ENCODE measurements at places on chromosomes 11 and 22. TPM values are rescaled to one million over a fixed set of nuclear protein-coding genes. Genes with fewer than 3 reads are reported as not detected.
A peak's percentile ranks its signal among the peaks of the same experiment; 100 is the strongest.

Gene UBQLN3
- not detected for total RNA-seq

Gene ZBTB16
- 3.3 TPM for total RNA-seq

Gene FGF3
- total RNA-seq: not detected

Gene NAV2
- total RNA-seq: 2.0 TPM

Gene OR10V1
- not detected for total RNA-seq

Gene USP28
- total RNA-seq: 42.6 TPM

Gene APOA4
- total RNA-seq: not detected

Gene PATE2
- 0.14 TPM for total RNA-seq

GRCh38 chr11:5705688-5706087 lies 16.1 kb downstream of the TRIM22 start:
- H3K27ac ChIP-seq: peak overlapping the region; percentile 94
- peaks cover 9% of the 10 kb centered on the region for H3K36me3 ChIP-seq
- no peaks in the 10 kb centered on the region for H3K27me3 ChIP-seq
- no peak for DNase-seq
- no peak overlapping the region for H3K4me3 ChIP-seq
- peaks cover 17% of the 10 kb centered on the region for H3K4me1 ChIP-seq

DNA sequence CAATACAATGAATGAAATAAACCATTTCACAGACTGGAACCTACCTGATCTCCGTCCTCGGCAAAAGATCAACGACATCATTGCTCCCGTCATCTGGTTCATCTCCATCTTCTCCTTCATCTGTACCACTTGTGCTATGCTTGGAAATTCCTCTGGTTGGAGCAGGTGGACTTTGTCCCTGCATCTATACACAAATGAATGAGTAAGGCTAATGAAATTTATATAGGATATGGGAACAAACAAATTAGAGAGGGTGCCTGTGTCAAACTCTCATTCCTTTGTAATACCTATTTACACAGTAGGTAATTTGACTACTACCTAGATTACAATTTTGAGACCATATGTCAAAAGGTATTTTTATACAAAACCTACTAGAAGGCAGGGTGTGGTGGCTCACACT lies 59.4 kb downstream of the F2 start:
- peaks cover 33% of the 10 kb centered on the region for H3K36me3 ChIP-seq
- no peak overlapping the region for H3K4me3 ChIP-seq
- no peak overlapping the region for H3K27ac ChIP-seq
- H3K4me1 ChIP-seq: no peaks in the 10 kb centered on the region

GRCh38 chr22:26463688-26464087 lies 19.9 kb downstream of the HPS4 start:
- no peaks in the 10 kb centered on the region for H3K27me3 ChIP-seq
- H3K4me3 ChIP-seq: no peak overlapping the region
- H3K36me3 ChIP-seq: peaks cover 17% of the 10 kb centered on the region
- H3K4me1 ChIP-seq: no peaks in the 10 kb centered on the region

DNA sequence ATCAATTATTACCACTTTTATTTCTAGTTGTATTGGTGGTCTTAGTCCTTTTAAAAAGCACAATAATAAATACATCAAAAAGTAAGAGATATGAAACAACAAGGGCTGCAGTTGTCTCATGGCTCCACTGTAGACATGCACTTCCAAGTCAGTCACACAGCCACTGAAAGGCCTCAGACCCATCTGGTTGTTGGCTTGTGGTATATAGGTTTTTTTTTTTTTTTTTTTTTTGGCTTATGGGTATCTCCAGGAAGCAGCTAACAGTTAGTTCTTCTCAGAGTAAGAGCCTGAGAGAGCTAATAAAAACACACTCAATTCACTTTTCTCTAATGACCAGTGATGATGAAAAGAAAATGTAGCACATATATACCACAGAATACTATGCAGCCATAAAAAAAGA lies 6.0 kb upstream of the OR52E6 start:
- H3K36me3 ChIP-seq: no peaks in the 10 kb centered on the region
- no peaks in the 10 kb centered on the region for H3K4me1 ChIP-seq
- peaks cover 10% of the 10 kb centered on the region for H3K27me3 ChIP-seq
- no peak overlapping the region for H3K4me3 ChIP-seq

- H3K36me3 ChIP-seq: no peaks in the 10 kb centered on the region
- H3K4me1 ChIP-seq: peaks cover 10% of the 10 kb centered on the region
- H3K27me3 ChIP-seq: no peaks in the 10 kb centered on the region
- H3K27ac ChIP-seq: no peak overlapping the region
- DNase-seq: no peak
Observed at GRCh38 chr11:67179892-67180490, 60.9 kb downstream of the KDM2A start.

DNA sequence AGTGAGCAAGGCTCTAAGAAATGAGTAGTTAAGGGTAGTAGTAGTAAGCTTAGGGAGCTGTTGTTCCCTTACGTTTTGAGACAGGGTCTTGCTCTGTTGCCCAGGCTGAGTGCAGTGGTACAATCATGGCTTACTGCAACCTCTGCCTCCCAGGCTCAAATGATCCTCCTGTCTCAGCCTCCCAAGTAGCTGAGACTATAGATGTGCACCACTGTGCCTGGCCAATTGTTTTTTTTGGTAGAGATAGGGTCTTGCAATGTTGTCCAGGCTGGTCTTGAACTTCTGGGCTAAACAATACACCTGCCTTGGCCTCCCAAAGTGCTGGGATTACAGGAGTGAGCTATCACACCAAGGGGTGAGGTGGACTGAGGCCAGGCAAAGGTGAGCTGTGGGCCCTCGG lies 10.0 kb downstream of the SMIM38 start:
- H3K36me3 ChIP-seq: peaks cover 4% of the 10 kb centered on the region
- no peak overlapping the region for H3K4me3 ChIP-seq
- peaks cover 18% of the 10 kb centered on the region for H3K27me3 ChIP-seq

GRCh38 chr11:12834166-12834565 lies 159.9 kb downstream of the TEAD1 start:
- no peak overlapping the region for H3K27ac ChIP-seq
- H3K36me3 ChIP-seq: no peaks in the 10 kb centered on the region
- no peak for DNase-seq
- H3K27me3 ChIP-seq: peaks cover 43% of the 10 kb centered on the region

- no peak for DNase-seq
- no peaks in the 10 kb centered on the region for H3K27me3 ChIP-seq
- no peak overlapping the region for H3K27ac ChIP-seq
Observed at GRCh38 chr11:67631853-67632174, 2.1 kb upstream of the NUDT8 start.

GRCh38 chr11:117176186-117176585 lies 2.4 kb upstream of the SIDT2 start:
- H3K4me1 ChIP-seq: peaks cover 34% of the 10 kb centered on the region
- H3K36me3 ChIP-seq: peaks cover 2% of the 10 kb centered on the region
- H3K4me3 ChIP-seq: no peak overlapping the region

DNA sequence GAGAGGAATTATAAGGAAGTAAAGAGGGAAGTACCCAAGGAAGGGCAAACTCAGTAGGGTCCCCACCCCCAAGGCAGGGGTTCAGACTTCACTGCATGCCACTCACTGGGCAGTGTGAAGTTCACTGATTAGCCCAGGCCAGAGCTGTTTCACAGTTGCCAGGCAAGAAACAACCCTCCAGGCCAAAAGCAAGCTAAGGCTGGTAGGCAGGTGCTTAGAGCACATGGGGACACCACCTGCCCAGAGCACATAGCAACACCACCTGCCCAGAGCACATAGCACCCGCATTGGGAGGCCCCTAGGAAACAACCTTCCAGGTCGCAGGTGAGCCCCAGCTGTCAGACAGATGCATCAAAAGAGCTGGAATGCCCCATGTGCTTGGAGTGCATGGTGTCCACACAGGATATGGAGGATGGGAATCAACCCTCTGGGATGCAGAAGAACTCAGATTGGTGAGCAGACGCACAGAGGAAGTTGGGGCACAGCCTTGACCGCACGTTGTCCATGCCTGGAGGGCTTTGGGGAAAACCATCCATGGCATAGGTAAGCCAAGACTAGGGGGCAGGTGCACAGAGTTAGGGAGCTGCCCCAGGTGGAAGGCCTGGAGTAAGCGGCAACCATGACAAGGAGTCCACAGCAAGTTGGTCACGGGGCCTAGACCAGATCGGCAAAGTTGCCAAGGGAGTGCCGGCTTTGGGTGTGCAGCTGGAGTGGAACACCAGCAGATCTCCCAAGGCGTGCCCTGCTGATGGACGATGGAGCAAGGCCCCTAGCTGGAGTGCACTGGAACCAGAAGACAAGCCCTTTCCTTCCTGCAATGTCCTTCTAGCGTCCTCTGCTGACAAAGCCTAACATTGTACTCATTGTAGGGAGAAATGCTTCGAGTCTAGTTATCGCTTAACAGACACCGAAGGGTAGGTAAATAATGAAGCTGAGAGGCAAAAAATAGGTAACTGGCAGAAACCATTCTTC lies 7.8 kb upstream of the TMEM216 start:
- no peaks in the 10 kb centered on the region for H3K36me3 ChIP-seq
- H3K4me3 ChIP-seq: no peak overlapping the region
- no peak for DNase-seq
- no peak overlapping the region for H3K27ac ChIP-seq

DNA sequence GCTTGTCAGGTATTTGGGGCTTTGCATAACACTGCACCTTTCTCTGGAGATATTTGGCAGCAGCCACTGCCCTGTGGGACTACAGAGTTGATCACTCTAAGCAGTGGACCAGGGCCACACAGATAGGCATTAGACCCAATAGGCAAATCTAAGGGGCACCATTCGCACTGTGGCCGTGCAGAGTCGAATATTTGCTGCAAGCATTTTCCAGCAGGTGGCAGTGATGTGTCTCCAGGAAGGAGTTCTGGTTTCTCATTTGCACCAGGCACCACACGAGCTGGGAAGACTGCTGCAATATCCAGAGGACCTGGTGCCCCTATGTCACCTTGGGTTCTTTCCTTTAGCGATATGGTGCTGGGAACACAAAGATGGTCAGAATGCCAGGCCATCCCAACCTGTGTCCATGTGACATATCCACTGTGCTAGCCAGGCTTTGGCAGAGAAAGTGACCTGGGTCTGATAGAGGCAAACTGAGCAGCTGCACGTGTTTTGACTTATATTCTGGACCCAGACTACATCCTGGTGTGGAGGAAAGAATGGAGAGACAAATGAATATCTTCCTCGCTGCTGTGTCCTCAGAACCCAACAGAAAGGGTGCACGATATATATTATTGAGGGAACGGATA lies 318.7 kb downstream of the BUD13 start:
- H3K27me3 ChIP-seq: peaks cover 8% of the 10 kb centered on the region
- no peak overlapping the region for H3K27ac ChIP-seq
- DNase-seq: peak; percentile 7
- no peaks in the 10 kb centered on the region for H3K36me3 ChIP-seq
- H3K4me3 ChIP-seq: no peak overlapping the region

DNA sequence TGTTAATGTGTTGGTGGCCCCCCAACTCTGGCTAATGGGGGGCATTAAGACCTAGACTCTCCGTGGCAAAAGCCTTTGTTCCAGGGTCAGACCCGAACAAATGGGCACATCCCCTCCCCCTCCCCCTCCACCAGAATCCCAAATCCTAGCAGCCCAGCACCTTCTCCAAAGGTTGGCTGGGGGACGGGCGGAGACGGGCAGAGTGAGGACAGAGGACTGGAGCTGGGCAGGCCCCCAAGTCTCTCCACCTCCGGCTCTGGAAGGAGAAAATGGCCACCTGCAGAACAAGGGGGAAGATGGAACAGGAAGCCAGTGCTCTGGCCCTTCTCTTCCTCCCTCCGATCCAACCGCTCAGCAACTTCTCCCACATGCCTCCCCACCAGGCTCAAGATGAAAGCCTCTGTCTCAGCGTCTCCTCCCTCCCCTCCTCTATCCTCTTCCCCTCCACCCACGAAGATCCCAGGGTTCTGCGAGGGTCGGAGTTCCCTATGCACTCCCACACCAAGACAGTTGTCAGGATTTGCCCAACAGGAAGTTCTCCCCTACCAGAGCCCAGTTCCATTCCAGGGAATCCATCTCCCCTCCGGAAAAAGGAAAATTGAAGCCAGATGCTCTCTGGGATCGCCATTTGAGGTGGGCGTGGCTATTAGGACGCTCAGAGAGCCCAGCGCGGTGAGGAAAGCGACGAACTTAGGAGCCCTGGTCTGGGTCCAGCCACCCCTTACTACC lies 20.1 kb downstream of the ADA2 start:
- H3K4me1 ChIP-seq: no peaks in the 10 kb centered on the region
- no peaks in the 10 kb centered on the region for H3K36me3 ChIP-seq
- H3K4me3 ChIP-seq: no peak overlapping the region
- no peak for DNase-seq

- H3K27me3 ChIP-seq: no peaks in the 10 kb centered on the region
- peaks cover 6% of the 10 kb centered on the region for H3K36me3 ChIP-seq
- no peak for DNase-seq
- H3K27ac ChIP-seq: no peak overlapping the region
Observed at GRCh38 chr22:29503811-29504372, 23.9 kb downstream of the NEFH start.

DNA sequence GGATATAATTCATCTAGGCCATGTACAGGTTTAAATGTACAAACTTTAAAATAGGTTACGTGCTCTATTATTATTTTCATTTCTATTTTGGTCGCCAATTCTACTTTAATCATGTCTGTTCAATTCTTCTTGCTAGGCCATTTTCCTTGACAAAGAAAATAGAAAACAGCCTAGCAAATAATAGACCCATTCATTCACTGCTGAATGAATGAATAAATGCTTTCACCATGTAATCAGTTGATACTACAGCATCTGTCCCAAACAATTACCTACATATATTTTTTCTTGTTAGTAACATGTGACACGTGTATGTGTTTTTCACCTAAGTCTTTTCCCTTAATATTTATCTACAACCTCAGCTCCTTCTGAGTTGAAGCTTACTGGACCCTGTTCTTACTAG lies 27.5 kb downstream of the SNX19 start:
- no peaks in the 10 kb centered on the region for H3K4me1 ChIP-seq
- no peak overlapping the region for H3K4me3 ChIP-seq
- peaks cover 7% of the 10 kb centered on the region for H3K36me3 ChIP-seq
- no peak for DNase-seq
- H3K27ac ChIP-seq: no peak overlapping the region

DNA sequence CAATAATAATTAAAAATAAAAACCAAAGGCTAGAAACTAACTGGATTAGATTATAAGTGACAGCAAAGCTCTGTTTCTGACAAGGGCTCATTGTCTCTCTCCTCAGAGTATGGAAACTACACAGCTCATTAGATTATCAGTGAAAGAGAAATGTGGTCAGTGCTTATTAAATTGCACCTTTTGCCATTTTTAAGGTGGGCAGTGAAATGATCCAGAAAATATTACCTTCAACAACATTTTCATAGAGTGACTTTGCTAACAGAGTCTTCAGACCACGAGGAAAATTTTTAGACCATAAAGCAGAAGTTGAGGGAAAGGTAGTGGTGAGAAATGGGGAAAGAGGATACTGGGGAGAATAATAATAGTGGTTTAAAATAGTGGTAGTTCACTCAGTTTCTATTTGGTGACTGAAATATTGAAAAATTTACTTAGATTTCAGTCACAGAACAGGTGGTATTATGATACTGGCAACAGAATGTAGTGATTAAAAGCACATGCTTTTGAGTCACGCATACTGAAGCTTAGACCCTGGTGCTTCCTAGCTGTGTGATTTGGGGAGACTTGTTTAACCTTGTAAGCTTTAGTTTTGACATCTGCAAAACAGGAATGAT lies 684.0 kb upstream of the CCDC90B start:
- H3K36me3 ChIP-seq: no peaks in the 10 kb centered on the region
- no peaks in the 10 kb centered on the region for H3K4me1 ChIP-seq
- no peak for DNase-seq
- H3K4me3 ChIP-seq: no peak overlapping the region

GRCh38 chr11:102111011-102111786 lies 952 bp downstream of the YAP1 start:
- peak overlapping the region; percentile 81 for H3K4me3 ChIP-seq
- no peak overlapping the region for H3K27ac ChIP-seq
- H3K4me1 ChIP-seq: peaks cover 10% of the 10 kb centered on the region
- H3K36me3 ChIP-seq: peaks cover 2% of the 10 kb centered on the region

- H3K4me1 ChIP-seq: peaks cover 91% of the 10 kb centered on the region
- H3K27me3 ChIP-seq: no peaks in the 10 kb centered on the region
- H3K36me3 ChIP-seq: peaks cover 43% of the 10 kb centered on the region
- peak overlapping the region; percentile 88 for H3K4me3 ChIP-seq
- H3K27ac ChIP-seq: peak overlapping the region; percentile 100
- DNase-seq: peak; percentile 68
Observed at GRCh38 chr11:65429724-65430405, 7.3 kb downstream of the NEAT1 start.
